Thoracic aorta (tissue), 2 donors: ENCODE measurements at places on chromosomes 12 and 14. TPM values are rescaled to one million over a fixed set of nuclear protein-coding genes. Genes with fewer than 3 reads are reported as not detected.
A peak's percentile ranks its signal among the peaks of the same experiment; 100 is the strongest.

The KRT82 gene
- not detected for total RNA-seq

The IAPP gene
- total RNA-seq: not detected

The CRIP2 gene
- total RNA-seq: 307 TPM

The ASCL4 gene
- total RNA-seq: not detected

The AQP2 gene
- total RNA-seq: 3.0 TPM

The PARPBP gene
- 0.27 TPM for total RNA-seq

The PLEKHG3 gene
- 63.2 TPM for total RNA-seq

The PLXNC1 gene
- total RNA-seq: 9.2 TPM

The LHX5 gene
- total RNA-seq: not detected

The PPP1R1A gene
- total RNA-seq: 3.3 TPM

The ACOT4 gene
- total RNA-seq: 1.8 TPM

DNA sequence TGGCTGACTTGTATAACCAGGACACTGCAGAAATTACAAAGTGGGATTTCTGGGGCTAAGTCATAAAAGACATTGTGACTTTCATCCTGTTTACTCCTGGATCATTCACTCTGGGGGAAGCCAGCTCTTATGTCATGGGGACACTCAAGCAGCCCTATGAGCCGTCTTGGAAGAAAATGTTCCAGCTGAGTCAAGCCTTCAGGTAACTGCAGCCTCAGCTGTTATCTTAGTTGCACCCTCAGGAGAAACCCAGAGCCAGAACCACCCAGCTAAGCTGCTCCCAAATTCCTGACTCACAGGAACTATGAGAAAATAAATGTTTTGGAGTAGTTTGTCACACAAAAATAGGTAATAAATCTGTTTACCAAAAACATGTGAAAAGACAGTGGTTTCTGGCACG lies 43.1 kb upstream of the GXYLT1 start:
- DNase-seq: no peak

DNA sequence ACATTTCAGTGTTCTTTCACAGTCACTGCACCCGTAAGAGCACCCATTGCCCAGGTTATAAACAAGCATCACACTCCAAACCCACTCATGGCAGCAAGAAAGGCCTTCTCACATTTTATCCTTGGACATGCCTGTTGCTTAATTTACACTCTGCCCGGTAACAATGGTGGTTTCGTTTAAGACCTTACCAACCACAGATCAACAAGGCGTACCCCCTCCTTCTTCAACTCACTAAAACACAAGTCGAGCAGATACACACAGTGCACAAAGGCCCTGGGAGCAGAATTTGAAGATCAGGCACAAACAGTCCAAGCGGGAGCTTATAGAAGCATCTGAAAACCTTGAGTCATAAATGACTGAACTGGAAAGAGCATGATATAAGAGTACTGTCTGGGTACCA lies 98.1 kb downstream of the GALC start:
- DNase-seq: no peak

GRCh38 chr12:76074701-76075336 lies 9.7 kb downstream of the NAP1L1 start:
- DNase-seq: no peak

DNA sequence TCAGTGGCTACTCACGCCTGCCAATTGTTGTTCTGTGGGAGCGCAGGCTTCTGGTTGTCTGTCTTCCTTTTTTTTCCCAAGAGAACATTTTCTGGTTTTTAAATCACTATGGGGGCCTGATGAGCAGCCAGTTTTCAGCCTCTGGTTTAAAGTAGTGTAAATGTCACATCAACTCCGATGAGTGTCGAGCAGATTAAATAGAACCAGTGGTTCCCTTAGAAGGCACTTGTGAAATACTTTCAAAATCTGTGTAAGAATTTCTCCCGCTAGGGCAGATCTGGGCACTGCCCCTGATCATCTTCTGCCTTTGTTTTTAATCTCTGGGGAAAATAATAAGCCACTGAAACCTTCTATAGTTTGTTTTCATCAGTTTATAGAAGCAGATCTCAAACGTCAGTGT lies 130.4 kb downstream of the PRIMA1 start:
- DNase-seq: no peak

- no peak for DNase-seq
Observed at GRCh38 chr12:98173773-98174427, 341.5 kb upstream of the TMPO start.

GRCh38 chr12:133046698-133047097 lies 9.4 kb downstream of the ZNF84 start:
- no peak for DNase-seq

DNA sequence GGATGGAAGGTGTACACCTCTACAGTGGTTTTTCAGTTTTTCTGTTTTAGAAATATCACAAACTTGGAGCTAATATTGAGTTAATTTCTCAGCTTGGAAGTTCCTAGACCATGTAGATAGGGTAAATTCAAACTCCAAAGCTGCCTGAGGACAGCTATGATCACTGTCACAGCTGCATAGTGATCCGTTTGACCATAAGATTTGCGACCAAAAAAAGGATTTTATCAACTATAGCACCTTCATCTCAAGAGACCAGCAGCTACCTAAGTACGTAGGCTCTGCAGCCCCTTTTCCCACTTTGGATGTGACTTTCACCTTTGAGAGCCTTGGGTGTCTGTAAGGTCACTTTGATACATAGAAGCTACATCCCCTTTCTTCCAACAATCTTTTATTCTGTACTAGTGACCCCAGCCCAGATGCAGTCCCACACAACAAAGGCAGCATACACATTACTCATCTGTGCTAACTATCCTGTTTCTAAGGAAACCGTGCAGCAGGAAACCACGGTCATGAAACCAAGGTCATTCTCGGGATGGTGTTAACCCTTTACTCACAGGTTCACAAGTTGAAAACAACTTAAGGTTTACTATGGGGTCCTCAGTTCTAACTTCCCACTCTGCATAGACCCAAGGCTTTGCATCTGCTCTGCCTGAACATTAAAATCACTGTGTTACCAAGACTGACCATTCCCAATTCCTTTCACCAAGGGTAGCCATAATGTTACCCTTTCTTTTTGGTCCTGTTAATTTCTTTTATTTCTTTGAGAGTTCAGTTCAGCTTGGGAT lies 75.4 kb downstream of the IFT81 start:
- DNase-seq: no peak

DNA sequence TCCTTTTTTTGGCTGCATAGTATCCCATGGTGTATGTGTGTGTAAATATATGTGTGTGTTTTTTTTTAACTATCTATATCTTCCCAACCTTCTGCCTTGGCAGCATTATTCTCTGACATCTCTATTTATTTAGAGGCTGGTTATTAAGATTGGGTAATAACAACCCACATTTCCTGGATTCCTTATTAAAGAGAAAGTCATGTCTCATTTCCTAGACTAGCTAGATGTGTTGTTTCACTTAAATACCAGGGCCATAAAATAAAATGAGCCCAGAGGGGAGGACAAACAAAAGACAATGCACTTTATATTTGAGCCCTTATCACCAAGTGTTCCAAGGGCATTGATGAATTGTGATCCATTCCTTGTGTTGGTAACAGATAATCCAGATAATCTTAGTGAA lies 169.1 kb downstream of the SLC5A8 start:
- DNase-seq: no peak

GRCh38 chr12:111394480-111394879 lies 11.2 kb upstream of the SH2B3 start:
- DNase-seq: no peak

DNA sequence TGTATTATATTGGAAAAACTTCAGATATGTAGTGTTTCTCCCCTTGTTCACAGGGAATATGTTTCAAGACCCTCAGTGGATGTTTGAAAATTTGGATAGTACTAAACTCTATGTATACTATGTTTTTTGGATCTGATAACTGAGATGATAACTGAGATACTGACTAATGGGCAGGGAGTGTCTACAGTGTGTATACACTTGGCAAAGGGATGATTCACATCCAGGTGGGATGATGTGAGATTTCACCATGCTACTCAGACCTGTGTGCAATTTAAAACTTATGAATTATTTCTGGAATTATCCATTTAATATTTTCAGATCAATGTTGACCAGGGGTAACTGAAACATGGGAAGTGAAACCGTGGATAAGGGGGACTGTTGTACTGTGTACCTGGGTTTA lies 13.8 kb downstream of the RAD51B start:
- no peak for DNase-seq

GRCh38 chr14:92649934-92650545 lies 98.4 kb downstream of the LGMN start:
- DNase-seq: peak; percentile 60

GRCh38 chr12:130978785-130979184 lies 25.1 kb downstream of the ADGRD1 start:
- no peak for DNase-seq

DNA sequence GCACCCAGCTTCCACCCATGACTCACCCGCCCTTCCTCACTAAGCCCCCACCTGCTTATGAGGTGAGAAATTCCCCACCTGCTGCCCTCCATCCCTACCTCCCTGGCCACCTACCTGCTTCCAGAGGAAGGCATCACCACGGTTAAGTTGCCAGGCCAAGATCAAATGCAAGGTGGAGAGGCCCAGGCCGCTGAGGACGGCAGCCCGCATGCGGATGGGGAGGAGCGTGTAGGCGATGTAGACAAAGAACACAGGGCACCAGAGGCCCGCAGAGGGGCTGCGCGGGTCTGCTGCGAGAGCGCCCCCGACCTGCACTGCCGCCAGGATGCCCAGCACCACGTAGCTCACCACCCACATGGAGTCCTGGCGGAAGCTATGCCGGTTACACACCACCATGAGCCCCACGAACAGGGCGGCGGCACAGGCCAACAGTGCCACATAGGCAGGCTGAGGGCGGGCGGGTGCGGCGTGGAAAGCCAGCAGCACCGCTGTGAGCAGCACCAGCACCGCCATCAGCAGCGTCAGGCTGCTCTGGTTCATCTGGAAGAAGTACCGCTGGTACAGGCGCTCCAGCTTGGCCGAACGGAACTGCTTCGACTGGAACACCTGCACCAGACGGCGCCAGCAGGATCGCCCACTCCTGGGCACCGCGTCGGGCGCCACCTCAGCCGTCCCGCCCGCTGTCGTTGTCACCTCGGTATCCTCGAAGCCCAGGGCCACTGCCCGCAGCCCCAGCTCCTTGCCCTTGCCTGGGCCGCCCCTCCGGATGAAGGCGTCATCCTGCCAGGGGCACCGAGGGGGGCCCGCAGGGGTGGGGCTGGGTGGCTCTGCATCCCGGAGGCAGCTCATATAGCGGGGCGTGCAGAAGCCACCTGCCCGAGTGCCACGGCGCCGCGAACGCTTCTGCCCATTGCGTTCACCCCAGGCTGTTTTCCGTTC lies 6.2 kb downstream of the ADCY6 start:
- no peak for DNase-seq

- no peak for DNase-seq
Observed at GRCh38 chr12:53696285-53696654, 20.4 kb upstream of the ATP5MC2 start.

- DNase-seq: no peak
Observed at GRCh38 chr12:2260441-2260840, 207.7 kb downstream of the CACNA1C start.

GRCh38 chr12:46825591-46826414 lies at the start of gene SLC38A4:
TSS of gene SLC38A4 (minus strand) at chr12:46825997. CDS start at chr12:46793071, 32,926 bp downstream.
- no peak for DNase-seq

GRCh38 chr14:57865066-57865402 lies 858 bp downstream of the SLC35F4 start:
- DNase-seq: no peak

DNA sequence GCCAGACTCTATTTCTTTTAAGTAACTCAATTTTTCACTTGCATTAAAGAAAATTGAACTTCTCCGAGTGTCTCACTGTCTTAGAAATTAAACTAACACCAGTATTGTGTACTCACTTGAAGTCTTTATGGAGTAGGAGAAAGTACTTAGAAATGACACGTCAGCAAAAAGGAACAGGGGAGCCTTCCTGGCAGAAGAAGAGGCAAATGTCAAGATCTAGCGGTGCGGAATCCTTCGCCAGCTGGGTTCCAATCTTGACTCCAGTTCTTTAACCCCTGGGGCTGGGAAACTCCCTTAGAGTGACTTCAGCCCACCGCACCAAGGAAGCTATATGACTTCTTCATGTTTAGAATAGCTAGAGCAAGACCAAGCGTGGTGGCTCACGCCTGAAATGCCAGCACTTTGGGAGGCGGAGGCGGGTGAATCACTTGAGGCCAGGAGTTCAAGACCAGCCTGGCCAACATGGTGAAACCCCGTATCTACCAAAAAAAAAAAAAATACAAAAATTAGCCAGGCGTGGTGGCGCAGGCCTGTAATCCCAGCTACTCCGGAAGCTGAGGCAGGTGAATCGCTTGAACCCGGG lies 34.4 kb downstream of the WBP11 start:
- peak; percentile 7 for DNase-seq

DNA sequence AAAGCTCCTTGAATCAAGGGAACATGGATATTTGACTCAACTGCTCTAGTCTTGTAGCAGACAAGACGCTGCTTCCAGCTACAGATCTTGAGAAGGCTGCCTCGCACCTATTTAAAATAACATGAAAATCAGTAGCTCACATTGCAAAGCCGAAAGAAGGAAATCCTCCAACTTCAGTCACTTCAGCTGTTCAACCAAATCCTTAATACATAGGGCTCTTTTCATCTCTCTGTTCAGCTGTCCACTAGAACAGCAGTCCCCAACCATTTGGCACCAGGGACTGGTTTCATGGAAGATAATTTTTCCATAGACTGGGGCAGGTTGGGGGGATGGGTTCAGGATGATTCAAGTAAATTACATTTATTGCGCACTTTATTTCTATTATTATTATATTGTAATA lies 1116.0 kb upstream of the TMEM132C start:
- no peak for DNase-seq

- DNase-seq: no peak
Observed at GRCh38 chr14:76133103-76133502, 18.6 kb upstream of the GPATCH2L start.

GRCh38 chr12:124949066-124949465 lies 34.6 kb upstream of the UBC start:
- DNase-seq: no peak

DNA sequence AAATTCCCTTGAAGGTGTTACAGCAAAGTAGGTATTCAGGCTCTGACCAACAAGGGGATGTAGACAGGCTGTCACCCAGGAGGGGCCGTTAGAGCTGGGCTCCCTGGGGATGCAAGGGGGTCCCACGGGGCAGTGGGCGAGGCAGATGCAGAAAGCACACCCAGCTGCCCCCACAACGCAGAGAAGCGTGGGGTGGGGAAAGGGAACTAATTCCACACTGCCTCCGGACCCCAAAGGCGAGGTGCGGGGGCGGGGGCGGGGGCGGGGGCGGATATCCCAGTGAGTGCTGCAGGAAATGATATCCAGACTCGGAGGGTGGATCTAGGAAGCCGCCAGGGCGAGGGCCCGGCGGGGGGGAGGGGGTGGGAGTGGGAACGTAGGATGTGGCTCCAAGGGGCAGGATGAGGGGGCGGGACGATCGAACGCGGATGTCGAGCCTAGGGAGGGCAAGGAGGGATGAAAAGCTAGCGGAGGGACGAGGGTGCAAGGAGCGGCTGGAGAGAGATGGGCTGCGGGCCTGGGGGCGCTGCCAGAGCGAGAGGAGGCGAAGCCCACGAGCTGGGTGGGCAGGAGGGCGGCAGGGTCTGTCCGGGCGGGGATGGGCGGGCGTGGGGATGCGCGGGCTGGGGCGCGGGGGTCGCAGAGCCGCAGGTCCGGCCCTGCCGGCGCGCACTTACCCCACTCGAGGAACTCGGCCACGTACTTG lies 874 bp downstream of the CDC42BPB start:
- DNase-seq: no peak
